ENCODE measurements at places on chromosomes 2 and 18.

DNA sequence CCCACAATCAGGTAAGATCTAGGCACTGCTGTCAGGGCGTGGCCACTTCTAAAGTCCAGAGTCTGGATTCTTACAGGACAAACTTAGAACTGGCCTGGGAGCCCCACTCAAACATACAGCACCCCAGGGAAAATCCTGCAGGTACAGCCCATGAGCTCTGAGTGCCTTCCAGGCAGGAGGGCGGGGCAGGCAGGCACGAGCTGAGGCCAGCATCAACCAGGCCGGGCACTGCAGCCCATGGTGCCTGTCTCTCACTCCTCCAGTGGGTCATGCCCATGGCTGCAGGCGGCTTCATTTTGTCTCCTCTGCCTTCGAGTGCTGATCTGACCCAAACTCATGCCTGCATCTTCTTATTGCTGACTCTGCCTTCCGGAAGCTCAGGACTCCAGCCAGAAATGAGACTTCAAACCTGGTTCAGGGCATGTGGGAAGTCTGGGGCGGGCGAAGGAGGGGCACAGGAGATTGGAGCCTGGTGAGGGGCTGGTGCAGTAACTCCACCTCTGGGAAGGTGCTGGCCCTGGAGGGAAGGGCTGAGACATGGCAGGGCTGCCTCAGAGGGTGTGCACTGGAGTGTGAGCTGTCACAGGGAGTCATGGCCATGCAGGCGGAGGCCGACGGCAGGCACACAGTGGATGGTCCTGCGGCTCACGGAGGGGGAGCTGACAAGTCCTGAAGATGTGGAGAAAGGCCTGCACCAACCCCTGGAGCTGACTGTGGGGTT, 40.5 kb downstream of the HS6ST1 start:
- DNase-seq = no peak

DNA sequence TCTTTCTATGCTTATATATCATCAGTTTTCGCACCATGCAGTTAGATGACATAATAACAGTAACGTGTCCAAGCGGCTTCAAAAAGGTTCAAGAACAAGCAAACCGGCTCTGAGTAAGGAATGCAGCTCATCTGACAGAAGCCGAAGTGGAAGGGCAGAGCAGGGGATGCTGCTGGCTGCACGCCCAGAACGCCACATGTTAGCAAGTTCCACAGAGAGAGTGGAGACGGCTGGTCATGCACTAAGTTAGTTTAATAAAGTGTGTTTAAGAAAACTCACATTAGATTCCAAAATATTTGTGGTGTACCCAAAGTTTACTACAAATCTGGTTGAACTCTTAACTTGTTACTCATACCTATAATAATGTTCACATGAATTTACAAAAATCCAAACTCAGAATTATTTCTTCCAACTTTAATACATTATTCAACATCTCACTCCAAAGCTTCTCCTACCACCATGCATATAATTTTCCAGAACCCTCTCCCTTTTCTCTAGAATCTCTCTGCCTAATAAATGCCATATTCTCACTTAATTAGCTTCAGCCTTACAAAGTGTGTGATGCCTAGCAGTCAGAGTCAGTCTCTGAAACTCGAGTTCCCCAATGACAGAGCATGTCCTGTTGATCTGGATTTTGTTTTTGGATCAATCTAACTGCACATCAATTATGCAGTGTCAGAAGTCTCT, 170.0 kb downstream of the DNAH7 start:
- no peak for DNase-seq

- no peak for DNase-seq
Observed at GRCh38 chr2:8574196-8575037, 107.4 kb upstream of the ID2 start.

DNA sequence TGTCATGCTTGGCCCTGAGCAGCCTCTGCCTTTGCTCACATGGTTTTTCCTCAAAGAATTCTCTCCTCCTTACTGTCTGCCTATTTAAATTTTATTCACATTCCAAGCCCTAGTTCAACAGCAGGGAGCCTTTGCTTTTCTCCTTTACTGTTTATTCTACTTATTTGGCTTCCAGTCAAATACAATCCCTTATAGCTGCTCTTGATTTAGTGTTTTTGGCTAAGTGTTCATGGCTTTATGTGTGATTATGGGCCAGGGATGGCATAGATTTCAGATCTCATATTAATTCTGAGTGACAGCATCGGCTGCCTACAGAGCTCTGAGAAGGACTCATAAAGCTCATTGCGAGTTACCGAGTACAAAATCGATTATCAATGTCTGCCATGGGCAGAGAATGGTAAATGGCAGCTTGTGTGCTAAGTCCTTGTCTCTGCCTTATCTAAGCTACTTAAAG, 106.7 kb downstream of the METTL8 start:
- no peak for DNase-seq

GRCh38 chr2:30349691-30350090, 97.4 kb upstream of the LCLAT1 start:
- DNase-seq = no peak

- DNase-seq = no peak
Observed at GRCh38 chr2:241813644-241814392, 4.8 kb downstream of the NEU4 start.

DNA sequence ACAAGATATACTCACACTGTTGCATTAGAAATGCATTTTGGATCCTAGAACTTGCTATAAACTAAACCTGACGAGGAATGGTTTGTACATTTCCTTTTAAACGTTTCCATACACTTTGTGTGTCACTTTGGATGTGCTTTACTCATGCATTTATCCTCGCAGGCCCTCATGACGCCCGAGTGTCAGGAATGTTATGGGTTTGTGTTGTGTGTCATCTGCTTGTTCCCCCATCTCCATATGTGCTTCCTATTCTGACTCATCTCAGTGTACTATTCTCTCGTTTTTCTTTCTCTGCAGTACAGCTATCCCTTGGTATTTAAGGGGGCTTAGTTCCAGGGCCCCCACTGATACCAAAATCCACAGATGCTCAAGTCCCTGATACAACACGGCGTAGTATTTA, 121.5 kb upstream of the RASGRP3 start:
- DNase-seq = no peak

GRCh38 chr2:22991844-22992243, 393.1 kb upstream of the KLHL29 start:
- DNase-seq = no peak

- no peak for DNase-seq
Observed at GRCh38 chr2:216922175-216922780, 62.4 kb upstream of the TNP1 start.

- DNase-seq = no peak
Observed at GRCh38 chr18:37219257-37219656, 346.3 kb downstream of the CELF4 start.

DNA sequence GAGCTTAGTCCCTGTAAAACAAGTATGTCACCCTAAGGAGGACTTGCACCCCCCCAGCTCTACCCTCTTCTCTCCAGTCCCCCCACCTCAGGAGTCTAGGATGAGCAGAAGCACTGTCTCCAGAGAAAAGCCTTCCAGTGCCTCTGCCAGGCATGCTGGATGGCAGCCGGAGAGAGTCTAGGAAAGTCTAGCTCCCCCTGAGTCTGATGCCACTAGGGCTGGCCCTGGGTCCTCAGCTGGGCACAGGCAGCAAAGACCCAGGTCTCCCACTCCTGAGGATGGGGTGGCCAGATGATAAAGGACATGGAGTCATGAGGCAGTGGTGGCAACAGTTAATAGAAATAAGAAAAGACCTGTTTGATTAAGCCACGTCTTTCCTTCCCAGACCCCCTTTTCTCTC, 225.6 kb downstream of the CYP26B1 start:
- no peak for DNase-seq

DNA sequence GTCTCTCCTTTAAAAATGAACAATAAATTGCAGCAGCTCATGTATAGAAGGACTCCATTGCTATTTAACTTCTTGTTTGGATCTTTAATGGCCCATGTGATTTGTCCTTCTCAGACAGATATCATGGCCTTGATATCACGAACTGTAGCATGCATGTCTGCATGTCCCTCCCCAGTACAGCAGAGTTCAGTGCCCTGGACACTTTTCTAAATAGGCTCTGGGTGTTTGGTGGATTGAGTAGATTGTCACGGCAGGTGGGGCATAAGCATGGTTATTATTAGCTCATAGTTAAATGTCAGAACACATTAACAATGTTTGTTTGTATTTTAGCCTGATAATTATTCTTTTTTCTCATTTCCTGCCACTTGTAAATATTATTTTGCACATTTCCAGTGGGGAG, 118.3 kb downstream of the LRRTM1 start:
- no peak for DNase-seq

DNA sequence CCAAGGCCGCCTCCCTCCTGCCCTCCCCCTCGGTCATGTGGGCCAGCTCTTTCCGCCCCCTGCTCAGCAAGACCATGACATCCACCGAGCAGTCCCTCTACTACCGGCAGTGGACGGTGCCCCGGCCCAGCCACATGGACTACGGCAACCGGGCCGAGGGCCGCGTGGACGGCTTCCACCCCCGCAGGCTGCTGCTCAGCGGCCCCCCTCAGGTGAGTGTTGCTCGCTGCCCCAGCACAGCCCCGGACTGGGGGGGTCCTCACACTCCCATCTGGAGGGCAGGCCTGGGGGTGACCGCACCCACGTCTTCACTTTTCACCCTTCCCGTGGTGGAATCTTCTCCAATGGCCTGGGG, 51.3 kb downstream of the NTSR2 start:
- no peak for DNase-seq

GRCh38 chr18:27042177-27042576, 142.9 kb downstream of the CHST9 start:
- no peak for DNase-seq

DNA sequence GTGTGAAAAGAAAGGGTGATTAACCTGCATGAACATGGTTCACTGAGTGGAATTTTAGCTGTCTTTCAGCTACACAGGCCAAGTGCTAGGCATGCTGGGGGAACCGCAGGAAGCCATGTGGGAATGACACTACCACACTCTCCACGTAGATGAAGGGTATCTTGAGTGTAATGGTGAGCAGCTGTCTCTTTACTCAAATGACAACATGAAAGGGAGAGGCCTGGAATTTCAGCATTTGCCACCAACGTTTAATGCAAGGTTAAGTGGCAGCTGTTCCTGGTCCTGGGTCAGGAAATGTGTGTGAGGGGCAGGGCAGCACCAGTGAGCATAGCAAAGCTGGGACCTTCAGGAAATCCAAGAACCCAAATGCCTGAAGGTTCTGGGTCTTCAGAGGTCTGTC, 588.4 kb downstream of the SLC4A3 start:
- no peak for DNase-seq

DNA sequence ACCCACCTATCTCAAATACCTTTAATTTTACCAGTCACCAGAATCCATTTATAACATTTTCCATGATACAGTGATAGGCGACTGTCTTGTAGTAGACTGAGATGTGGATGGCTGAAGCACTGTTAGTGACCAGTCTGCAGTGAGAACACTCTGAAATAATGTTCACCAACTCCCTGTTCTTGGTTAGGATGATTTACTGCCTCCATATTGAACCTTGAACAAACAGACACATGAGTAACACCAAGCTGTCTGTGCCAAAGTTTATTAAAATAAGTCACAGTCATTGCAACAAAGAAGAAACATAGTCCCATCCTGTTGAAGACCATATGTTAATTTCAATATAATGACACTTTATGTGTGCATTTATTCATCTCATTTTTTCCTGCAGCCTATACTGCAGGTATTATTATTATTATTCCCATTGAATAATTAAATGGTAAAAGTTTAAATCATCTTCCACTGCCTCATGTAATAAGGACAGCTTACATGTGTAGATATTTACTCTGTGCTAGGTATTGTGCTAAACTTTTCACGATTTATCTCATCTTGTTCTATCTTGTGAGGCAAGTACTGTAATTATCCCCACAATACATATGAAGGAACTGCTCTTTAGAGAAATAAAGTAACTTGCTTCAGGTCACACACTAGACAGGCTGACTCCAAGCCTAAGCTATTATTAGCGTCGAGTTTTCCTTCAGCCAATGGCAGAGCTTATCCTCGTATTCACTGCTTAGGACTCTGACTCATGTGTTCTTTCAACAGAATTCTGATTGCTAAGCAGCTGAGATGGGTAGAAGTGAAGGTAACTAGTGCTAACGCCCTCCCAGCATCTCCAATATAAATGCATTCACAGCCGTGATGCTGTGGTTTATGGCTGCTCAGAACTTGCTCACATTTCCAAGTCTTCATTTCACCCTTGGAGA, 62.5 kb downstream of the ONECUT2 start:
- no peak for DNase-seq

DNA sequence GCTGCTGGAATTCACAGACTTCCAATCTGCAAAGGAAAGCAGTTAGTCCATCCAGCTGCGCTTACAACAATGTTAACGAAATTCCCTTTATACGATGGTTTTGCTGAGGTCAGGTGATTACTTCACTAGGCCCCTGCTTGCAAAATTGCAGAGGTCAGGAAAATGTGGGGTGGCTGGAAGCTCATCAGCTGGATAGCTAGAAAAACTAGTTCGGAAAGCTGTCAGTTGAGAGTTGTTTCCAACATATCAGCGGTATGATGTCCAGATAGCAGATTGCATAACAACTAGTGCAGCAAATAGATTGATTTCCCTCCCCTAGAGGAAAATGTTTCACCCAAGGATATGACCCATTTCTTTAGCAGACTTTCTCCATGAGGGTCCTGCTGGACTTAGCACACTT, 2021.1 kb upstream of the CELF4 start:
- no peak for DNase-seq

All from central memory CD8-positive, alpha-beta T cell (primary cell).